Karpas-422 (cell line): ENCODE measurements at places on chromosomes 2 and 18. TPM values are rescaled to one million over a fixed set of nuclear protein-coding genes. Genes with fewer than 3 reads are reported as not detected.

IL36B gene
- not detected in 2 replicates for total RNA-seq

NTSR2 gene
- total RNA-seq: not detected in 2 replicates

CCDC138 gene
- total RNA-seq: 12.1 and 15.3 TPM in 2 replicates

- no peak for DNase-seq
Measured at GRCh38 chr2:206443735-206444527, 599 bp downstream of the ADAM23 start.

GRCh38 chr2:106073678-106074406 lies 120.3 kb downstream of the UXS1 start:
- no peak for DNase-seq

DNA sequence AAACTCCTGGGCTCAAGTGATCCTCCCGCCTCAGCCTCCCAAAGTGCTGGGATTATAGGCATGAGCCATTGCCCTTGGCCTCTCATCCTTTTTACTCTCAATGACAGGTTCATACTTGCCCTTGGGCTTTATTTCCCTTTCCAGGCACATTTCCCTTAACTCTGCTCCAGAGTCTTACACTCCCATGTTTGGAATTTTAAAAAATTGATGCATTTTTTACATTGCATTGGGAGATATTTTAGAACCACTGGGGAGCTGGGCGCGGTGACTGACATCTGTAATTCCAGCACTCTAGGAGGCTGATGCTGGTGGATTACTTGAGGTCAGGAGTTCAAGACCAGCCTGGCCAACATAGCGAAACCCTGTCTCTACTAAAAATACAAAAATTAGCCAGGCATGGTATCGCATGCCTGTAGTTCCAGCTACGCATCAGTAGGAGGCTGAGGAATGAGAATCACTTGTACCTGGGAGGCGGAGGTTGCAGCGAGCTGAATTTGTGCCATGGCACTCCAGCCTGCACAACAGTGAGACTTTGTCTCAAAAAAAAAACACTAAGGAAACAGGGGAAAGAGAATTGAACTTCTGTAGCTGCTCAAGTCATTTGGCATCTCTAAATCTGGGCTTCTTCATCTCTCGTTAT lies 18.2 kb downstream of the TGIF1 start:
- DNase-seq: no peak

- no peak for DNase-seq
Measured at GRCh38 chr18:59155153-59155552, 15.5 kb downstream of the SEC11C start.

GRCh38 chr2:152534460-152535135 lies 182.7 kb downstream of the PRPF40A start:
- no peak for DNase-seq

DNA sequence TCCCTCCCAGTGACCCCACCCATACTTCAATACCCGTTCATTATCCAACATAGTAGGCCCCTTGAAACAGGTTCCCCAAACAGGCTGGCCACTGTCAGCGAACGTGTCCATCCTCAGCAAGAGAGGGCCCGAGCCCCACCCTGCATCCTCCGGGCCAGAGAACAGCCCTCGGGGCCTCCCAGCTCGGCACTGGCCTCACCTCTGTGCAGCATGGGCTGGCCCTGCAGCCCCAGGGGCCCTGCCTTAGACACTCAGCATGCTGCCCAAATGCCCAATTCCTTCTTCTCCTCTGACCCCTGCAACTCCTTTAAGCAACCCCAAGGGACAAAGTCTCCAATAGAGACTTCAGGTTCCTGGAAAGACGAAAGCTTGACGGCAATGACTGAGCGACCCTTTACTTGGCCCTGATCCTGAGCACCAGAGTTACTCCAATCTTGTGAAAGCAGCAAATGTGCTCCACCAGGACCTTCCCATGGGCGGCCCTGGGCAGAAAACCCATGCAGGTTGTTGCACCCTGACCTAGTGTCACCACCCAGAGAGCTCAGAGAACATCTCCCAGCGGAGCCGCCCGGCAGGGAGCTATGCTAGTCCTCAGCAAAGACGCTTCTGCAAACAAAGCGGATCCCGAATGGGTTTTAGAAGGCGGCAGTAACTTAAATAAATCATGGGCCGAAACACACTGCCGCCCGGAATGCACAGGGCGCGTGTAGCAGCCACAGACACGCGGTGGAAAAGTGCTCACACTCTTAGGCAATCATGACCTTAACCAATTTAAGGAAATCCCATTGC lies 782 bp downstream of the COL6A3 start:
- no peak for DNase-seq
